ENCODE measurements at places on chromosomes 4 and X.

- no peak for DNase-seq
Observed at GRCh38 chr4:2484993-2485392, 16.1 kb downstream of the RNF4 start.

DNA sequence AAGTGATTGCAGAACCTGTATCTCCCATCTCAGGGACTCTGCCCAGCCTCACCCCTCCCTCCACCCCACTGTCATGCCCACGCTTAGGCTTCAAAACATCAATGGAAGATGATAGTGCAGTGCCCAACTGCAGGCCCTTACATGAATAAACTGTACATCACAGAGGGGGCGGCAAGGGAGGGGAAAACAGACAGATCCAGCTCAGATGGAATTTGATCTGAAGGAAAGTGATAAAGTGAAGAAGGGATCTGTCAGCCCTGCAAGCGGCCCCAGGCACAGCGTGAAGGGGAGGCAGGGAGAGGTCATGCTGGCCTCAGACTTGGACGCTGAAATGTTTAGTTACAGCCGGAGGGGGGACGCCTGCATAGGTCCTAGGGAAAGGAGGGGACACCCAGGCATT, 38.5 kb downstream of the GYG2 start:
- no peak for DNase-seq

- DNase-seq, result no peak
Observed at GRCh38 chr4:17476853-17477252, 35.0 kb downstream of the QDPR start.

- no peak for DNase-seq
Observed at GRCh38 chr4:184817494-184818215, 8.1 kb downstream of the ACSL1 start.

DNA sequence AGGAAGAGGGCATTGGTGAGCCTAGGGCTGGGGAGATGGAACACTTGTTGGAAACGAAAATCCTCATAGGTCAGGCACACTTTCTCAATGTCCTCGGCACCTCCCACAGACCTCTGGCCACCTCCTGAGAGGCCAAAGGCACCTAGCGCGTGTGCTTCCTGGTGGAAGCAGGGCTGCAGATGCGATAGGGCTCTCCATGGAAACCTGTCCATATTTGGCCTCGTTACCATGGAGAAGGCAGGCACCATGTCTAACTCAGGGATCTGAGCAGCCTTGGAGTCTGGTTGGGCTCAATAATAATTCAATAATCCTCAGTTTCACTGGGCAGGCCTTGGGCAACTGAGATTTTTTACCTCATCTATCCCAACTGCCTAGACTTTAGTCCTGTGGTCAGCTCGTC, 58.3 kb downstream of the RAI2 start:
- no peak for DNase-seq

DNA sequence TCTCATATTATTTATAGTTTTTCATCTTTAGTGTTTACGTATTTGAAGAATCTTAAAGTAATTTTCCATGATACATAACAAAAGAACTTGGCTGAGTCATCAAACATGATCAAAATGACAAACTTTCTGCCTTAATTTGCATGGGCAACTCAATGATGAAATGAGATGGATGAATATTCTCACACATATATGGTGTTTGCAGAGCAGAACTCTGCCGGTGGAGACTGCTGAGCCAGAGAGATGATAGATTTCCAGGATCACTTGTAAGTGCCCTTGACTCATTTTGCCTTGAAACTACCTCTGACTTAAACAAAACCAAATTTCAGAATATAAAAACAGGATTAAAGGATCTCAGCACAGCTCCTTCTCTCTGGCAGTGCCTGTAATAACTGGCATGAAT, 38.2 kb downstream of the TRPC3 start:
- DNase-seq, result no peak

- no peak for DNase-seq
Observed at GRCh38 chr4:78684325-78685079, 91.6 kb upstream of the BMP2K start.

- no peak for DNase-seq
Observed at GRCh38 chrX:45709381-45709780, 508.7 kb upstream of the DIPK2B start.

GRCh38 chrX:71543316-71543715, 10.4 kb downstream of the OGT start:
- no peak for DNase-seq

DNA sequence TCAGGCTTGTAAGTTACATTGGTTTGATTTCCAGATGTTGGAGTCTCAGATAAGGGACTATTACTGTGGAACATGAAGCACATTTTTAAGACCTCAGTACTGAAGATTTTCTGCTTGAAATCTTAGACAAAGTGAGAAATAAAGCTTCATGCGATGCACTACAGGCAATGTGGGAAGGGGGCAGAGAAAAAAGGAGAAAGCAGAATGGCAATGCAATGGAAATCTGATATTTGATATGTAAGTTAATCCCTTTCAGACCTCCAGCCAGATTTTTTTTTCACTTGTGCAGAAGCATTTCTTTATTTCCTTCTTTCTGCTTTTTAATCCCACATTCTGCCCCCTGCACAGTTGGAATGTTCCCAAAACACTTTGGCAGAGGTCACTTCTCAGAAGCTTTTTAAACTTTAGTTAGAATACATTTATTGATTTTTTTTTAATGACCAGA, 174.3 kb downstream of the ADGRL3 start:
- no peak for DNase-seq

- no peak for DNase-seq
Observed at GRCh38 chr4:145808848-145809512, 129.0 kb downstream of the C4orf51 start.

- no peak for DNase-seq
Observed at GRCh38 chr4:27894951-27895350, 1034.3 kb downstream of the STIM2 start.

- DNase-seq, result no peak
Observed at GRCh38 chr4:89899854-89900253, 5.2 kb downstream of the MMRN1 start.

- DNase-seq, result no peak
Observed at GRCh38 chr4:22428441-22428840, 87.4 kb downstream of the ADGRA3 start.

GRCh38 chr4:105210916-105211315, 64.2 kb downstream of the TET2 start:
- DNase-seq, result no peak

DNA sequence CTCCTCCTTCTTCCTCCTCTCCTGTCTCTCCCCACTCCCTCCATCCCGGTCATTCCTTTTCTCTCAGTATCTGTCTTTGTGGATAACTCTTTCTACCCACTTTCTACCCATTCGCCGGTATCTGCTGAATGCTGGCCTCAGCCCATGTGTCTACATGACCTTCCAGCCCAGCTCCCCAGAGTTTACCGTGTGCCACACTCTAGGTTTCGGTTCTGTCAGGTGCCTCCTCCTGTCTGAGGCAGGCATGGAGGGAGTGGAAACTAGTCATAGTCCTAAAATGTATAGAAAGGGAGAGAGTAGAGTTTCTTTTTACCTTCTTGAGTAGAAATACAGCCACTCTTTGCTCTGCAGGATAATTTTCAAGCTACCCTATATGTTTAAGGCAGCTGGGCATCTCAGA, 33.5 kb upstream of the SCRG1 start:
- no peak for DNase-seq

DNA sequence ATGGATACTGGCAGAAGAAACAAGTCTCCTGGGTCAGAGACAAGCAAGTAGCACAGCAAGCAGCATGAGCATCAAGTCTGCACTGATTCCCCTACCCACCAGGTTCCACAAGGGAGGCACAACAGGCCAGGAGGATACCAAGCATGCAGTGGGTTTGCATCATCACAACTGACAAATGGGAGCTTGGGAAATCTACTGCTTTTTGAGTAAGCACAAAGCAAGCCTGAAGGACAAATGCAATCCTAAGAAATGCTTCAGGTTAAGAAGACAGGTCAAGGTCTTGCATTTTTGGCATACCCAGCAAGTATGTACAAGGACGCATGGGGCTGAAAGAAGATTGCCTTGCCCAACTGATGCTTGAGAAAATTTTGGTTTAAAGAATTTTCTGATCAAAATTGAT, 279.6 kb downstream of the PDGFC start:
- no peak for DNase-seq

GRCh38 chrX:155951237-155951789, 46.2 kb upstream of the IL9R start:
- no peak for DNase-seq

GRCh38 chr4:185654965-185655554, 119.8 kb upstream of the PDLIM3 start:
- DNase-seq, result no peak

- no peak for DNase-seq
Observed at GRCh38 chr4:7381221-7381889, 53.4 kb downstream of the PSAPL1 start.

DNA sequence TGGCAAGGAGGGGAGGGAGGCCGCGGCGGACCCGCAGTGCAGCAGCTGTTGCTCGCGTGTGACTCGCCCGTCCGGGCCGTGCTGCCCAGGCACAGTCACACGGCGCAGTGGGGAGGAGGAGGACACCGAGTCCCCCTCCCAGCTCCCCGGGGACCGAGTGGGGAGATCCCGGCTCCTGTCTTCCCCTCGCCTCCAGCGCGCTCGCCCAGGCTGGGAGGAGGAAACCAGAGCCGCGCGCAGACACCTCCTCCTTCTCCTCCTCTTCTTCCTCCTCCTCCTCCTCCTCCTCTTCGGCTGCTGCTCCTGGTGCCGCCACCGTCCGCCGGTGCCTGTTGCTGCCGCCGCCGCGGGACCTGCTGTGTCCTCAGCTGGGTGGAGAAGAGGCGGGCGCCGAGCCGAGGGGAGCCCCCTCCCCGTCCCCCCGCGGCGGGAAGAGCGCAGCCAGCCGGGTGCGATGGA, at the start of gene TBC1D1:
Gene TBC1D1, plus strand, starts transcription at position 284 of the 459 bp plus-strand sequence. CDS start 11,012 bp downstream, outside the sequence.
- peak; percentile 21 for DNase-seq

DNA sequence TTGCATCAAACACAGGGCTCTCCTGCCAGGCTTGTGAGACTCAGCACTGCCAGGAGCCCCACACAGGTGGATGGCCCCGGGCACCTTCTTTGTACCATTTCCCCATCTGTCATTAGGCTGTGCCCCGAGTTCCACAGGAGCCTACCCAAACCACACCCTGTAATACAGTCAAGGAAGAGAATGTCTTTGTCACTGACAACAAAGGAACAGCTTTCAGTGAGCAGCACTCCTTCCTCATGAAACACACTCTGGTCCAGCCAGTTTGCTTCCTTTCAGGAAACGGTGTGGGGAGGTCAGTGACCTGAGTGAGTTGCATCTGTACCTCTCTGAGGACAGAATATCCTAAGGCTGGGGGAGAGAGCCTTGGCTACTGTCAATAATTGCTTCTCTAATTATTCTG, 53.7 kb downstream of the LNX1 start:
- no peak for DNase-seq
